Stimulated activated CD8-positive, alpha-beta memory T cell treated with anti-CD3 and anti-CD28 coated beads, Interleukin-15, amount 100 ng/mL, for 24 hours (primary cell): ENCODE measurements at places on chromosomes 1 and 21.

DNA sequence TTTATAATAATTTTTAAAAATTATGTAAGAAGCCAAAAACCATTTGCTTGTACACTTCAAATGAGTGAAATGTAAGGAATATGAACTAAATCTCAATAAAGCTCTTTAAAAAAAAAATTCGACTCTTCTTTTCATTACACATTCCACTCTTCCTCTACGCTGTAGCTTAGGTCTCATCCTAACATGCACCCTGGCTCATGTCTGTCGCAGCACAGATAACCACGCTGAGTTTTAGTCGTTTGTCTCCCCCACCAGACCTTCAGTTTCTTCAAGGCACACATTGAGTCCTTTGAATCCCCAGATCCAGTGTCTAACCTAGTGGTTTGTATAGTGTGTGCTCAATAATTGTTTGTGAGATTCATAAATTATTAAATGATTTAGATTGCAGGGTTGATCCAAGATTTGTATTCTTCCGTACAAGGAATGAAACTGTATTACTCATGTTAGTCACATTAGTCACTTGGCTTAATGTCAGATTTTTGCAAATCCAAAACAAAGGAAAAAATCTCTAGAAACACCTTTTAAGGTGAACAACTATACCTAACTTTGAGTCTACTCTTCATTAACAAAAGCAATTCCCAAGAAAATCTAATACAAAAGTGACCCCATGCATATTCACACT is 57.3 kb downstream of the SLC25A24 start:
- DNase-seq = no peak

- DNase-seq = no peak
These were observed 40.0 kb downstream of the GADD45A start for GRCh38 chr1:67724928-67725560.

- no peak for DNase-seq
These were observed at the start of gene PERM1 for GRCh38 chr1:981955-982558. Gene PERM1, minus strand, starts transcription at chr1:982093. Its CDS starts 1,064 bp downstream, at chr1:981029.

- DNase-seq = no peak
These were observed 65.8 kb upstream of the DIP2A start for GRCh38 chr21:46392921-46393320.

DNA sequence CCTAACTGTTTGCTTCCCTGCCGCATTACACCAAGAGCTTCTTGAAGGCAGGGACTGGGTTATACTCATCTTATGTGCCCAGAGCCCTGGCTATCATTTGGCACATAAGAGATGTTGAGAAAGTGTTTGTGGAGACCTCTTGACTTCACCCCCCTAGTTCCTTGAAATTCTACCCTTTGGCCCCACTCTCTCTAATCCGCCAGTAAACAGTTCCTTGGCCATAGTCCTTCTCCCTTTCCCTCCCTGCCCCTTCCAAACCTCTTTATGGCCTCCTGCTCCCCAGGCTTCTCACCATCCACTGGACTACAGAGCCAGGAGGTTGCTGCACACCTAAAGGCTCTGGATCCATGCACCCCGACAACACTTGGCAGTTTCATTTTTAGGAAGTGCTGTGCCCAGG is 1.5 kb upstream of the CDK18 start:
- DNase-seq = no peak

GRCh38 chr21:30251781-30252180 is 31.0 kb downstream of the KRTAP24-1 start:
- no peak for DNase-seq

DNA sequence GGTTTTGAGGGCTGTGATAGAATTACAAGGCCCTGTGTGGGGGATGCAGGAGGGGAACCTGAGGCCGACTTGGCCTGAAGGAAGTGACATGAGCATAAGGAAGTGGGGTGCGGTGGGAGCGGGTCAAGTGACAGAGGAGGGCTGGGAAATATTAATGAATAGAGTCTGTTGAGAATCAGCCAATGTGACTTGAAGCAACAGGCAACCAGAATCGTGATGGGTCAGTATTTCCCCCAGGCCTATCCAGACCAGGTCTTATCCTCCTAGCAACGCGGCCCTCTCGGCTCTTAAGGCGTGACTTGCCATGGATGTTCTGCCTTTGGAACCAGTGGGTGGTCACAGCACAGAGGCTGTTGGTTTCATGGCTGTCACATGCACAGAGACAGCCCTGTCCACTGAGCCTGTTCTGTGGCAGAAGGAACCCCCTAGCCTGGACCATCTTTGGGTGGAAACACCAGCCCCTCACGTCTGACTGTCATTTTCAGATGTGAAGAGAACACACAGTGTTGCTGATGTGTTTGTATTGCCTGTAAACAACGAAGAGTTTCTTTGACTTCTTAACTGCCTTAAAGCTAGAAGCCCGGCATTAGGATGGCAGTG is 468.8 kb downstream of the CAMTA1 start:
- DNase-seq = no peak

GRCh38 chr1:161676958-161677689 is 14.2 kb downstream of the FCGR2B start:
- DNase-seq = no peak

DNA sequence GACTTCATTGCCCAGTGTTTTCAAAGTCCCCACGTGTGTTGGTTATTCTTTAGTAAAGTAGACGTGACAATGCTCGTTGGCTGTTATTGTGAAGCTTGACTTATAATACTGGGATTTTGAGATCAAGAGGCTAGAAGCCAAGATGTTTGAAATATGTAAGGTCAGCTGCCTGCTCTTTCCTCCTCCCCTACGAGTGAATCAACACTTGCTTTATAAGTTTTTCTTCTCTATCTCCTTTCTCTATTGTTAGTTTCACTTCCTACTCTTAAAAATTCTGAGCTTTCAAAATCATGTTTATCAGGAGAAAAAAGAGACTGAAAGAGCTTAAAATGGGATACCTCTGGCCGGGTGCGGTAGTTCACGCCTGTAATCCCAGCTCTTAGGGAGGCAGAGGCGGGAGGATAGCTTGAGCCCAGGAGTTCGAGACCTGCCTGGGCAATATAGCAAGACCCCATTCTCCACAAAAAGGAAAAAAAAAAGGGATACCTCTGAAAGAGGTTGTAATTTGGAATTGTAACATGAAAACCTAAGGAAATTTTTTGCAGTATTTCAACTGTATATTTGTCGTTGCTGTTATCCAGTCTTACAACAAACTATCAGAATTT is 72.0 kb downstream of the EPB41 start:
- no peak for DNase-seq

- no peak for DNase-seq
These were observed 1233.7 kb downstream of the PLA2G4A start for GRCh38 chr1:188062456-188062855.

- DNase-seq = no peak
These were observed 25.3 kb downstream of the CR1L start for GRCh38 chr1:207670192-207670591.

GRCh38 chr1:24795236-24795635 is 50.0 kb downstream of the CLIC4 start:
- DNase-seq = no peak

- DNase-seq = no peak
These were observed 13.9 kb upstream of the C1orf141 start for GRCh38 chr1:67148516-67149178.

DNA sequence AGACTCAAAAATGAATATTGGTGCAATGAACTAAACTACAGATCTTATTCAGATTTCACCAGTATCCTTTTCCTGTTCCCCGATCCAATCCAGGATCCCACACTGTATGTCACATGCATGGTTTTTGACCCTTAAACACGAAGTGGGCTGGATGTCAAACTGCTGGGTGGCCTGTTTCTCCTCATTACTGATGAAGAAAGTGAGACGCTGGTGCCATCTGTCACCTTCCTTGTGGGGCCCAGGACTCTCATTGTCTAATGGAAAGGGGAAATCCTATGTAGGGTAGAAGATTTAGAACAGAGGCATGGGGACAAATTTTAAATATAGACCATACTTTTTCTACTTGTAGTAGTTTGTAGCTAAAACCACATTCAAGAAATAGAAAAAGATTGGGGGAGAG is 56.2 kb downstream of the DISC1 start:
- DNase-seq = no peak

DNA sequence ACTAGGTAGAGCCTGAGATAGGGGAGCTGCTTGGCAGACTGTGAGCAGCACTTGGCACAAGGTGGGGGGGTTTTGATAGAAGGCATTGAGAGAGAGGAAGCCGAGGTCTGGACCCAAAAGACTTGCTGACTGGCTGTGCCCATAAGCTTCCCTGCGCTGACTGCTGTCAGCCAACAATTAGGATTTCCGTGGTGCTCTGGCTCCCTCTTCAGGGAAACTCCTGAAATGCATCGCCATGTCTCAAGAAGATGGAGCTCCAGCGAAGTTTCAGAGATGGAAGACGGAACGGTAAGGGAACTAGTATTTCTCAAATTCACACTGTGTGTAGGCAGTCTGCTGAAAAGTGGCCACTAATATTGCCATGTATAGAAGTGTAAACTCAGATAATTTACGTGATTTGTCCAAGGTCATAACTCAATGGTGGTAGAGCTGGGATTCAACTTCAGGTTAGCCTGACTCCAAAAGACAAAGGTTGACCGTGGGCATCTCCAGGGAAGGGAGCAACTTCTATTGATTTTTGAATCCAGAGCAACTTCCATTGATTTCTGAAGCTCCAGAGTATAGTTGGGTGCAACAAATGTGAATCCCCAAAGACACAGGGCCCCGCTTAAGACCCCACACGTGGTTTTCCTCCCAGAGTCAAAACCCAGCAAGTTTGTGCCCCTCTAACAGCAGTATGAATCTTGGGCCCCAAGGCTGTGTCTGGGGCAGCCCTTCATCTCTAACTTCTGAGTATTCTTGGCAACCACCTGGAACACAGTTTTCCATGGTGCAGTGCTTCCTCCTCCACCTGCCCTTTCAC is 44.5 kb upstream of the CRNN start:
- DNase-seq = peak; percentile 55

DNA sequence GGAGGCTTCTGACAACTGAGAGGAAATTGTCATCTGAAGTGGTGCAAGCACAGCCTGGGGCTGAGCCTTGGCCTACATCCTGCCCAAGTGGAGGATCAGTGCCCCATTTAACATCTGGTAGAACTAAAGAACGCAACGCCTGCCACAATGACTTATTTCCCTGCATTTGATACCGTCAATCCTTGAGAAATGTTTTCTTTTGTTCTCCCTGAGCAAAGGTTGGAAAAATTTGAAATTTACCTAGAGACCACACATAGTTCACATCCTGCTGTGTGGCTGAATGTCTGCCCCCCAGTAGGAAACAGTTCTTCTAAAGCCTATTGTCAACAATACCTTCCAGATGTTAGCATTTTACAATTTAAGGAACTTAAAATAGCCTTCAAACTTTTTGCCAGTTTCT is 5.6 kb upstream of the RGS4 start:
- DNase-seq = no peak

- DNase-seq = no peak
These were observed 148.1 kb downstream of the FGGY start for GRCh38 chr1:59445040-59445439.

- no peak for DNase-seq
These were observed 10.2 kb upstream of the CACHD1 start for GRCh38 chr1:64459743-64460142.

- no peak for DNase-seq
These were observed 159.0 kb upstream of the COL6A1 start for GRCh38 chr21:45822429-45823099.

DNA sequence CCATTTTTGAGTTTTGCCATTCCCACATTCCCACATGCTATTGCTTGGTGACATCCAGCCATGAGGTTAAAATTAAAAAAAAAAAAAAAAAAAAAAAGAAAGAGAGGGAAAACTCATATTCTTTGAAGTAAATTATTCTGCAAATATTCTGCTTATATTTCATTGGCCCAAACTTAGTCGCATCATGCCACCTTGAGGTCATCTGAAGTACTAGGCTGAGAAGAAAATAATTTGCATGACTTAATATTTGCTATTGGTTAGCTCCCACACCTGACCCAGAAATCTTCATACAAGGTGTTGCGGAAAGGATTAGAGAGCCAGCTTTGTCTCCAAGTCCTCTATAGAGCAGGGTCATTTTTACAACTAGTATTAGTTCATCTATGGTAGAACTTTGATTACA is 2206.0 kb downstream of the MRPL39 start:
- no peak for DNase-seq

DNA sequence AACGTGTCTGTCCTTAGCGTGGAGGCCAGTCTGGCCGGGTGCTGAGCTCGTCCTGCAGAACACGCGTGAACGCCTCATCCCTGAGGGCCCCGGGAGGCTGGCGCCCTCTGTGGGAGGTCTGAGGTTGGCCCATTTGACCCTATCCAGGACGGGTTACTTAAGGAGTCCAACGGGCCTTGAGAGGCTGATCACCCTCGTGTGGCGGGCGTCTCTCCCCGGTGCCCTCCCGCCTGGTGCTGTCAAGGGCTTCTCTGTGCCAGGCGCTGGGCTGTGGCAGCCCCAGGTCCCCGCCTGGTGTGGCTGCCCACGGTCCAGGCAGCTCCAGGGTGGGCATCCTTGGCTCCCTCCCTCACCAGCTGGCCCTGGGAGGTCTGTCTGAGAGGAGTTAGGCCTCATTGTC is 9.7 kb downstream of the SKI start:
- no peak for DNase-seq

DNA sequence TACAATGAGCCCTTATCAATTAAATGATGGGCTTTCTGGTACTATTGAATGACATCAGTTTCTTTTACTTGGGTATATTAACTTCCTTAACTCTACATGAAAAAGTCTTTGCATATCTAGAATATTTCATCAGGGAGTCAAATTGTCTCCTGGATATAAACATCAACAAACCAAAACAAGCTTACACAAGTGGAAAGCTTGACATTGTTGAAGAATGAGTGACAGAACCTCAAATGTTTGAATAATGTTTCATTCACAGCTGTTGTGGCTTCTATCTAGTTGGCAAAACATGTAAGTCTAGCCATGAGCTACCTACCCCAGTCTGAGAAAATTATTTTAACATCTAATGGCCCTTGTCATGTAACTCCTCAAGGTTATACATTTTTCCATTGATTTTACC is 604.8 kb upstream of the ADAMTS5 start:
- no peak for DNase-seq

- peak; percentile 55 for DNase-seq
These were observed 15.3 kb downstream of the RNU1-1 start for GRCh38 chr1:16498573-16499413.

GRCh38 chr21:44865561-44866280 is 7.8 kb downstream of the PTTG1IP start:
- DNase-seq = no peak

GRCh38 chr1:201882665-201883132 is 6.0 kb upstream of the SHISA4 start:
- no peak for DNase-seq
